Occipital lobe (tissue), 3 donors: ENCODE measurements at places on chromosomes 5 and 9. TPM values are rescaled to one million over a fixed set of nuclear protein-coding genes. Genes with fewer than 3 reads are reported as not detected.

The CBY3 gene
- not detected for total RNA-seq

The SLC24A2 gene
- 10.8 TPM for total RNA-seq

The C5orf52 gene
- not detected for total RNA-seq

The ARSK gene
- total RNA-seq = 10.8 TPM

The GDA gene
- total RNA-seq = 32.8 TPM

The FGFR4 gene
- 1.6 TPM for total RNA-seq

The CDK5RAP2 gene
- total RNA-seq = 26.8 TPM
